ENCODE measurements at places on chromosomes 6 and 20. TPM values are rescaled to one million over a fixed set of nuclear protein-coding genes. Genes with fewer than 3 reads are reported as not detected.

ADGRF1 gene
- 0.05 TPM for total RNA-seq

PGC gene
- not detected for total RNA-seq

SLC12A5 gene
- 15.2 TPM for total RNA-seq

MTFR2 gene
- 1.3 TPM for total RNA-seq

FAM184A gene
- total RNA-seq = 2.0 TPM

LPA gene
- total RNA-seq = not detected

TBX18 gene
- 12.2 TPM for total RNA-seq

PACRG gene
- 0.72 TPM for total RNA-seq

PAQR8 gene
- 1.2 TPM for total RNA-seq

CGA gene
- total RNA-seq = 2.0 TPM

- no peak for DNase-seq
Measured at GRCh38 chr6:79353226-79353625, 118.7 kb upstream of the HMGN3 start.

GRCh38 chr20:57826666-57827287 is 117.0 kb upstream of the PMEPA1 start:
- no peak for DNase-seq

GRCh38 chr6:106165885-106166485 is 79.8 kb downstream of the PRDM1 start:
- DNase-seq = peak; percentile 75

- no peak for DNase-seq
Measured at GRCh38 chr20:48717680-48718223, 110.0 kb downstream of the PREX1 start.

DNA sequence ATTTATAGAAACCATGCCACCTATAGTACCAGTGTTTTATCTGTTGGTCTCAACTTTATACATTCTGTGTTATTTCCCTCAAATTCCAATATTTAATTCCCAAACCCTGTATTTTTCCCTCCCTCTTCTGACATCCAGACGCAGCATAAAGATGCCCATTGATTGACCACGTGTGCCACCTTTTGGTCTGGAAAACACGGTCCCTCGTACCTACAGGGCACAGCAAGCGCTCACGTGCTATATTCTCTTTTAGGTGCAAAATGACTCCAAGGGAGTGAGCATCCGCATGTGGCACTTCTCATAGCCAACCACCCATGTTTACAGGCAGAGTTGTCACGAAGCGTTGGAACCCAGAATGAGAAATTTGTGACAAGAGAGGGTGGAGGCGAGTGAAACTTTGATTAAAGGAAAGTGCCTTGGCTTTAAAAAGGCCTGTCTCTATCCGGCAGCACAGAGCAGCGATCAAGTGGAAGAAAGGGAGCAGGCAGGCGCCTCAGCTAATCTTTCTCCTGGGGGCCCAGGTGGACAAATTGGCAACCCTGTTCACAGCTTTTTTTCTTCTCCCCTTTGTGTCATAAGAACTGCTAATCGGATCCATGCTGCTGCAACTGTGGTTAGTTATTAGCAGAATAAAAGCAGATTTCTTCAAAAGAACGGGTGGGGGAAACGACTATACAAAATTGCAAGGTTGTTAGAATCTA is 225.9 kb downstream of the TMEM242 start:
- DNase-seq = no peak

- no peak for DNase-seq
Measured at GRCh38 chr6:41934278-41935192, 7.1 kb downstream of the CCND3 start.

GRCh38 chr6:137122612-137123011 is 50.8 kb downstream of the IL22RA2 start:
- no peak for DNase-seq

DNA sequence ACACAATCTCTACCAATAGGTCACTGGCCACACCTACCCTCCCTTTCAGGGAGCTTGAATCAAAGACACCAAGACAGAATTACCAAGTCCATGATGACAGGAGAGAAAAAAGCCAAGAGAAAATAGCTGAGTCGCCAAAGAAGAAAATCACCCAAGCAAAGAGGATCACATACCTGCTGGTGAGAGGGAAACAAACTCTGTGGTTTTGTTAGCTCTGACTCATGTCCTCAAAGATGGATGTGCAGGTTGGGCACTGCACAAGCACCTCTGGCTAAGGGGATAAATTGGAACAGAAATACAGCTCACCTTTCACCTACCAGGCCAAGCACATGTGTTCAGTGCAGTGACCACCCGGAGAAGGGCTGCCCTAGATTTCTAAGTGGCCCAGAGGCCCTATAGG is 114.8 kb downstream of the TFAP2A start:
- no peak for DNase-seq

DNA sequence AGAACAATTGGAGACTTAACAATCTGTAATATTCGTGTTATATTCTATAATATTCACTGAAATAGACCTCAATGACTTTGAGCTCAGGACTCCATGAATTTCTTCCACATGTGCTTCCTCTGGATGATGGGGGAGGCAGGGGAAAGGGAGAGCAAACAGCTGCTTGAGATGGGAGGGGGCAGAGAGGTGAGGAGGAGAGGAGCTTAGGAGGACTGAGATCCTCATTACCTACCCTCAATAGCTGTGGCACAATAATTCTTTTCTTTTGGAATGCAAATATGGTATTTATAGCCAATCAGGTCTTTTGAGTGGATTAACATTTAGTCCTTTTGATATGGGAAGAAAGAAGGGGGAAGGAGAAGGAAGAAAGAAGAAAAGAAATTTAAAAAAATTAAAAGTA is 64.1 kb upstream of the ZNF217 start:
- DNase-seq = no peak

DNA sequence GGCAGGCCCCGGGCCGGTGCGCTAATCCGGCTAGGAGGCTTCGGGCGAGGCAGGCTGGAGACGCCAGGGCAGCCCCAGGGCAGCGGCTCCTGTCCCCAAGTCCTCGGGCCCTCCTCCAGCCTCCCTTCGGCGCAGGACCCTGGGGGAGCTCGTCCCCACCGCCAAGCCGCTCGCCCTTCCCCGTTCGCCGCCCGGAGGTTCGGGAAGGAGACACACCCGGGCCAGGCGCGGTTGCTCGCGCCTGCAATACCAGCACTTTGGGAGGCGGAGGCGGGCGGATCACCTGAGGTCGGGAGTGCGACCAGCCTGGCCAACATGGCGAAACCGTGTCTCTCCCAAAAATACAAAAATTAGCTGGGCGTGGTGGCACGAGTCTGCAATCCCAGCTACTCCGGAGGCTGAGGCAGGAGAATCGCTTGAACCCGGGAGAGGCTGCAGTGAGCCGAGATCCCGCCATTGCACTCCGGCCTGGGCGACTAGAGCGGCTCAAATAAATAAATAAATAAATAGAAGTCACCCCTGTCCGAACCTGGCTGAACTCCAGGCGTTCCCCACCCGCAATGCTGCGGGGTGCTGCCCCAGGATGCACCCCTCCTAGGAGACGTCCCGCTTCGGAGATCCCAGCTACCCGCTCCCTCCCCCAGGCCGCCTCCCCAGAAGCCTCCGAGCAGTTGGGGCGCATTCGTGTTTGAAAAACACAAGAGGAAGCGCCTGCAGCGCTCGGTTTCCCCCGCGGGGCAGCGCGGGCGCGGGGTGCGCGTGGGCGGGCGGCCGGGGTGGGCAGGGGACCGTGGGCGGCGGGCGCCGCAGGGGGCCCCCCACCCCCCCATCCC is 27.5 kb downstream of the SERPINB9 start:
- DNase-seq = no peak

DNA sequence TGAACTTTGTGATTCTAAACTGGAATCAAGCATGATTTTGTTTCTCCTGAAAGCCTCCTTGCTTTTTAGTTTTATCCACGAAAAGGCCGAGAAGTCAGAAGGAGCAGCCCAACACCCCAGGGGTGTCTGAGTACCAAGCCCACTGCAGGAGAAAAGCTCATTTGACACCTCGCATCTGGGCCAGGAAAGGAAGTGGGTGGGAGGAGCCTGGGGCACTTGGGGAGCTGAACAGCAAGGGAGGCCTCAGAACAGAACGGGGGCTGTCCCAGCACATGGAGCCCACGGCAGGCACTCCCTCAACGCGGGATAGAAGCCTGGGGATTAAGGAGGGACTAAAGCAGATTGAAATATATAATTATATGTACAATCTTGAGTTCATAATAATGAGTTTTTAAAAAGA is 6.6 kb downstream of the KIF25 start:
- no peak for DNase-seq

GRCh38 chr20:34887023-34887422 is 10.6 kb downstream of the ACSS2 start:
- no peak for DNase-seq

DNA sequence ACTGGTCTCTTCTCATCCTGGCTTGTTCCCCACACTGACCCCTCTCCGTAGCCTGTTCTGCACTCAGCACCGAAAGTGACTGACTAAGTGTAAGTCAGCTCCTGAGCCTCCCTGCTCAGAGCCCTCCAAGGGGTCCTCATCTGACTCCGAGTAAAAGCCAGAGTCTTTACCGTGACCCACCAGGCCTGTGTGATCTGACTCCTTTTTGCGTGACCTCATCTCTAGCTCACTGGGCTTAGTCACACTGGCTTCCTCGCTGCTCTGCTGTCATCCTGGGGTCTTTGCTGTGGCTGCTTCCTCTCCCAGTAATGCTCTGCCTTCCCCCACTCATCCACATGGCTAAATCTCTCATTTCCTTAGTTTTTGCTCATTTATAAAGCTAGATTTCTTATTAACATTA is 116.6 kb downstream of the PLCB4 start:
- peak; percentile 74 for DNase-seq

- DNase-seq = peak; percentile 68
Measured at GRCh38 chr20:20463933-20464374, 96.0 kb downstream of the INSM1 start.

DNA sequence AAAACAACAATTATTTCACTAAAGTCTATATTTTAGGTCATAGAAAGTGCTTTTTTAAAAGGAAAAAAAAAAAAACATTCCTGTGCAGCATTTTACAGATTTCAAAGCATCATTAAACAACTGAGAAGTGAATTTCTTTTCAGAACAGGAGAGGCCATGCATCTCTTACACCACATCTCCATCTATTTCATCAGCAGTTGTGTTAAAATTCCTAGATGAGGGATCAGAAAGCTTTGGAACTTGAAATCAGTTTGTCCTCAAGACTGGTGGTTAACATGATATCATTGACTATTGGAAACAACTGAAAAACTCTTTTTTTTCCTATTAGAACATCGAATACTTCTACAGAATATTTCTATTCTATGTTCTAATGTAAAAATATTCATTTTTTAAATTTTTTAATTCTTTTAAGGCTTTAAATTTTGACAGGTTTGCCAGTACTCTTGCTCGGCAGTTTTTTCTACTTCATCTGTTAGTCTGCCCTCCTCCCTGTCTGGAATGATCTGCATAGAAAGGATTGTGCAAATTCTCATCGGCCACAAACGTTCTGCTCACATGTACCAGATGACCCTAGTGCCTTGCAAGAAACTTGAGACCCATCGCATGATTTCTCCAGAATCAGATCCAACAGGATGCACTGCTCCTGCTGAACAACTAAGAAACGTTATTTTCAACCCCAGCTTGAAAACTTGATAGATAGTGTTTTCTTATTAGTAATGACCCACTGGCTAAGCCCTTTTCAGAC is 411.0 kb upstream of the AGPAT4 start:
- DNase-seq = no peak

DNA sequence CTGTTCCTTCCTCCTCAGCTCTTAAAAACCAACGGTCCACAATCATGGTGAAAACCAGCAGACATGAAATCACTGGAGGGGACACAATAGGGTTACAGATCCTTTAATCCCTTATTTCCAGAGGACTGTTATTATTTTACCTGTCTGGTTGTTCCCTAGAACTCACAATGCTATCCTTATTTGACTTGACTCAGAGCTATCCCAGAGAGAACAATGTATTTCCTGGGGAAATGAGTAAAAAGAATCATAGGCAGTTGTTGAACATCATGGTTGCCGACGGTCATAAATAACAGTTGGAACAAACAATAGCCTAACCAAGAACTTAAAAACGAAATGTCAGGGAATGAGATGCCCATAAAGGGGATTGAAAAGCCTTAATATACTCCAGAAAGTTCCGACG is 9.3 kb downstream of the OR2H1 start:
- DNase-seq = no peak

GRCh38 chr6:132788658-132789395 is 9.6 kb downstream of the SLC18B1 start:
- no peak for DNase-seq

DNA sequence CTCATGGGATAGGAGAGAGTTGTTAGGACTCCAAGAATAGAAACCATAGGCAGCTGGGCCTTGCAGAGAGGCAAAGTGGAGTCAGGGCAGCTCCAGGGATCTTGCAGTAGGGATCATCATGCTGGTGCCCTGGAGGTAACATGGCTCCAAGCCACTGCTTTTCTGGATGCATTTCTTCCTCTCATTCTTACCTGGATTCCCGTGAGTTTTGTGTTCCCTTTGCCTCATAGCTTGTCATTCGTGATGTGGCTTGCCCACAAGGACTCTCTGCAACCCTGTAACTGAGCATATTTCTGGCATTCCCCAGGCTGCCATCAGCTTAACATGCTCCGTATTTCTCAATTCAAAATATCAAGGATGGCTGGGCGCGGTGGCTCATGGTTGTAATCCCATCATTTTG is 5.3 kb downstream of the NHLRC1 start:
- DNase-seq = no peak

DNA sequence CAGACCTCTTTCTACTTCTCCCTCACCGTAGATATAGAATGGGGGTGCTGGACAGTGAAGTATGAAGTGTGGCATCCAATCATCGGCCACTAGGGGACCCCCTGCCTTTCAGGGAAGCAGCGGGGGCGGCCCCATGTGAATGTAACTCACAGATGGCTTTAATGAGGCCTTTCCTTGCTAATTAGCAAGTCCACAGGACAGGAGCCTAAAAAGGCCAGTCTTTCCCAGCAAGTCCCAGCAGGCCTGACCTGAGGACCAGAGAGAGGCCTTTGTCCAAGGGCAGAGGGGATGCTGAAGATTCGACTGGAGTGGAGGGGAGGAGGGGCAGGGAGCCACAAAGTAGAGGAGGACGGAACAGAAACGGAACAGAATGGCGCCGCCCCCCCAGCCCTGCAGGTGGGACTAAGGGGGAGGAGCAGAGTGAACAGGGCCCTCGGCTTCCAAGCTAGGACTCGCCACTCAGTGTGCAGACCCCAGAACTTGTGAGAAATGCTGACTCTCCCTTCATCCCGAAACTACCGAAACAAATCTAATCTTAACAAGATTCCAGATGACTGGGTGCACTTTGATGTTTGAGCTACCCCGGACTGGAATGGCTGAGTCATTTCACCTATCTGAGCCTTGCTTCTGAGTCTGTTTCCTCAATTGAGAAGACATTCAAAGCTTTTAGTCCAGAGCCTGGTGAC is 5.8 kb downstream of the C6orf132 start:
- peak; percentile 86 for DNase-seq

GRCh38 chr20:43383026-43383795 is 74.5 kb upstream of the SRSF6 start:
- no peak for DNase-seq

DNA sequence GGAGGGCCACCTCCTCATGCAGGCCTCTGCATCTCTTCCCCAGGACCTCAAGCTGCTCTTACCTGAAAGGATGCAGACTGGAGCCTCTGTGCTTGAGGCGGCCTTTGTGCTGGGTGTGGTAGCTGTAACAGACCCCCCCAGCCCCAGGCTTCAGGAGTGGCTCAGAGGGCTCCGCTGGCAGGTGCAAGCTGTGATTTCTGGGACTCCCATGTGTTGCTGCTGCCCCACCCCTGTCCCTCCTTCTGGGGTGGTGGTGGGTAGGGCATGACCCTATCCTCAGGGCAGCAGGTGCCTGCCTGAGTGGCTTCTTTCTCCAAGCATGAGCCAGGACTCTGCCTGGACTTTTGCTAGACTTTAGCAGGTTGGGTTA is 121.2 kb downstream of the SULF2 start:
- DNase-seq = no peak

GRCh38 chr6:12572896-12573827 is 143.4 kb upstream of the PHACTR1 start:
- peak; percentile 92 for DNase-seq
